ENCODE measurements at places on chromosomes 12 and 14.
A peak's percentile ranks its signal among the peaks of the same experiment; 100 is the strongest.

- no peak for DNase-seq
Observed at GRCh38 chr12:2589381-2589780, 205.4 kb upstream of the FKBP4 start.

DNA sequence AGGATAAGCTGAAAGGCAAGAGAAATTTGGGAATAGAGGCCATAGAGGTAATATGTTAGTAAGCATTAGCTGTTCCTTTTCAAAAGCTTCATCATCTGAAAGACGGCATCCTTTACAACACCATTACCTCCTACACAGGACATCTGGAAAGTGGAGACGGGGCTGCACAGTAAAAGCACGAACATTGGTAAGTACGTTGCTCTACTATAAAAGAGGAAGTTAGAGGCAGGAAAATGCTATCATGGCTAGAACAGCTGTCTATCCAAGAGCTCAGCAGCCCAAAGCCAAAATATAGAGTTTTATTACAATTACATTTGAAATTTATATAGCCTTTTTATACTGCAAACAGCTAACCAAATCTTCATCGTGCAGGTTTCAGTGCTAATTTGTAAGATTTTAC lies 172.3 kb upstream of the GRIP1 start:
- no peak for DNase-seq

DNA sequence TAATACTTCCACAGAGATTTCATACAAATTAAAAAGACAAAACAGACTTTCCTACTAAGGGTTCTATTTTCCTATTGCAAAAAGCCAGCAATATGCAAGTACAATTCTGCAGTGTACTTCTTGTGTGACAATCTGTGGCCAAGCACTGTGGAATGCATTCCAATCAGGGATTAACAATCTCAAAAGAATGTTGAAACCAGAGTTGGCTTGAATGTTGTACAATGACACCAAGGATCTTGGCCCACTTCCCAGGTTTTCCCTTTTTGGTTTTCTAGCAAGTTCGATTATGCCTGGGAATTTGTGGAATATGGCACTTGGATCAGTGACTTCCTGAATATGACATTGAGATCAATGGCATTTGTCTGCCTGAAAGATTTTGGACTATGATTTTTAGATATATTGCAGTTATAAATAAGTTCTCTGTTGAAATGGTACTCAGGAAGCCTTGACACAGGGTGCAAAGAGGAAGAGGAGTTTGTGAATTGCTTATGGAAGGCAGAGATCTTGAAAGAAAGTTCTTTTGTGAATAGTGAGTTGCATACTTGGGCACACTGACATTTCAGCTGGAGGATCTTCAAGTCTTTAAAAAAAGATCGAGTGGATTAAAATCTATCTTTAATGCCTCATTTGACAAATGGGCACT lies 81.4 kb upstream of the FERMT2 start:
- no peak for DNase-seq

- DNase-seq, result no peak
Observed at GRCh38 chr14:56271970-56272369, 153.8 kb downstream of the PELI2 start.

DNA sequence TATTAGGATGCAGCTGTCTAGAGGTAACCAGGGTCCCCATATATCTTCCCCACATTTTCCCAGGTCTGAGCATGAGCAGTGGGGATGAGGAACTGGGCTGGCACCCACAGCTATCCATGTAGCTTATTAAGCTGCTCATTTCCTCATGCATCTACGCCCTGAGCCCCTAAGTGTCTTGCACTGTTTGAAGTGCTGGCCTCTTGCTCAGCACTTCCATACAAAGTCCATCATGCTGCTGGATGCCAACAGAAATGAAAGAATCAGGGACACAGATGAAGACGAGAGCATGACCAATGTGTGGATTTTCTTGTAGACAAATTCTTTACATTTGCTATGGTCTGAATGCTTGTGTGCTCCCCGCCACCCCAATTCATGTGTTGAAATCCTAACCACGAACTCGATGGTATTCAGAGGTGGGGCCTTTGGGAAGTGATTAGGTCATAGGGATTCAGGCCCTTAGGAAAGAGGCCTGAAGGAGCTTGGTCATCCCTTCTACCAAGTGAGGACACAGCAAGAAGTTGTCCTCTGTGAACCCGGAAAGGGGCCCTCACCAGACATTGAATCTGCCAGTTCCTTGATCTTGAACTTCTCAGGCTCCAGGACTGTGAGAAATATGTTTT lies 54.5 kb downstream of the C12orf75 start:
- DNase-seq, result no peak

GRCh38 chr12:108648371-108648770 lies 14.7 kb upstream of the SELPLG start:
- no peak for DNase-seq

DNA sequence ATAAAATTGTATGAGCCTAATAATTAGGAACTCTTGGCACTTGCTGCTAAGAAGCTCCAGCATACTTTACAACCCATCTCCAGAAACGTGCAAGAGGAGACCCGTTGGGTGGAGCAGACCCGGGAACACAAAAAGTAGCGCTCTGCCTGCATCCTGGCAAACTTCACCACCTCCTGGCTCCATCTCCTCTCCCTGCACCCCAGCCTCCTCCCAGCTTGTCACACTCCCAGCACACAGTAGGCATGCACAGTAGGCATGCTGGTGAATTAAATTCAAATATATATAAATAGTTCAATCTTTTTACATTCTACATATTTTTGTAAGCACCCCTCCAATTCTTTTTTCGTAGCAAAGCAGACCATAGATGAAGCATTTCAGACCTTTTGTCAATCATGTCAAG lies 1.2 kb downstream of the VSIG10 start:
- DNase-seq, result no peak

- DNase-seq, result no peak
Observed at GRCh38 chr12:32926963-32927362, 30.4 kb upstream of the PKP2 start.

- no peak for DNase-seq
Observed at GRCh38 chr12:32542428-32543229, 136.5 kb upstream of the DNM1L start.

DNA sequence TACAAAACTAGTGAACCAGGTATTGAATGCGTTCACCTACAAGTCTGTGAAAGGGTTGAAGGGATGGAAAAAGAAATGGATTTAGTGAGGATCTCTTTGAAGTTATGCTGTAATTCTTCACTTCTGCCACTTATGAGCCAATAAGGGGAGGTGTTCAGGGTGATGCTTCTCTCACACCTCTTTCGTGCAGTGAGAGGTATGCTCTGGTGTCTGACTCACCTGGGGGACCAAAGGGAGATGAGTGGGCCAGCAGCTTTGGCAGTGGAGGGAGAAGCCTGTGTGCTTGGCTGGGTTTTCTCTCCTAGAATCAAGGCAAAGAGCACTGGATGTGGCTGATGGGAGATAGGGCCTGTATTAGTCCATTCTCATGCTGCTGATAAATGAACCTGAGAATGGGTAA lies 45.4 kb downstream of the E2F7 start:
- no peak for DNase-seq

- peak; percentile 91 for DNase-seq
Observed at GRCh38 chr14:42556551-42556950, 949.9 kb downstream of the LRFN5 start.

- peak; percentile 79 for DNase-seq
Observed at GRCh38 chr14:77027538-77028383, 747 bp downstream of the IRF2BPL start.

DNA sequence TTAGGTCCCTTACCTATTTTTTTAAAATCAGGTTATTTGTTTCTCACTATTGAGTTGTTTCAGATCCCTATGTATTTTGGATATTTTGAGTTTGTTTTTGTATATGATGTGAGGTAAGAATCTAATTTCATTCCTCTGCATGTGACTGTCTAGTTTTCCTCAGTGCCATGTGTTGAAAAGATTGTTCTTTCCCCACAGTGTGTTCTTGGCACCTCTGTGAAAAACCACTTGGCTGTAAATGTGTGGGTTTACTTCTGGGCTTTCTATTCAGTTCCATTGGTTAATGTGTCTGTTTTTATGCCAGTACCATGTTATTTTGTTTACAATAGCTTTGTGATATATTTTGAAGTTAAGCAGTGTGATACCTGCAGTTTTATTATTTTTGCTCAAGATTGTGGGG lies 1516.4 kb downstream of the AACS start:
- no peak for DNase-seq

DNA sequence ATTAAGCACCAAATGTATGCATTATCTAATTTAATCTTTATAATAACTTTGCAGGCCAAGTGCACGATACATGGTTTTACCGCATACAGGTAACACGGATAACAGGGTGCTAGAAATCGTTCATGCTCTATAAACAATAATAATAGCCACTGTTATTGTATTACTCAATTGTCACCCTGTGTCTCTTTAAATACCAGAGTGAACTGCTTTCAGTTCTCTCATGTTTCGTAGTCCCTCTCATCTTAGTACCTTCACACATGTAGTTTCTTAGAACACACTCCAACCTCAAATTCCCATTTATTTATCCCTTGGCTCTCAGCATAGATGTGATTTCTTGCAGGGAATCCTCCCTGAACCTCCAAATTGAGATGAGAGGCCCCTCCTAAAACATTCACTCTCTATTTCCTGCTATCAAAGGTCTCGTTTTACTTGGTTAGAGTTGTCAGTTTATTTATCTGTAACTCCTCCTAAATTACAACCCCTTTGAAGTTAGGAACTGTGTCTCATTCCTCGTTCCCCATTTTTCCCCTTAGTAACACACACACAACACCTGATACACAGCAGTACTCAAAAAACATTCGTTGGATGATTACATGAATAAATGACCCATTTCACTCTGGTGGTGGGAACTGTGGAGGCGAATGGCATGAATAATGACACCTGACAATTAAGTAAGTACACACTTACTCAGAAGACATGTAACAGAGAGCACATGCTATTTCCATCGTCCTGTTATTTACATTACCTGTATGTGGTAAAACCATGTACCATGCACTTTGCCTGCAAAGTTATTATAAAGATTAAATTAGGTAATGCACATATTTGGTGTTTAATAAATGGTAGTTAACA lies 134.6 kb downstream of the BTG1 start:
- no peak for DNase-seq

GRCh38 chr14:80428171-80428570 lies 216.9 kb upstream of the DIO2 start:
- DNase-seq, result no peak

DNA sequence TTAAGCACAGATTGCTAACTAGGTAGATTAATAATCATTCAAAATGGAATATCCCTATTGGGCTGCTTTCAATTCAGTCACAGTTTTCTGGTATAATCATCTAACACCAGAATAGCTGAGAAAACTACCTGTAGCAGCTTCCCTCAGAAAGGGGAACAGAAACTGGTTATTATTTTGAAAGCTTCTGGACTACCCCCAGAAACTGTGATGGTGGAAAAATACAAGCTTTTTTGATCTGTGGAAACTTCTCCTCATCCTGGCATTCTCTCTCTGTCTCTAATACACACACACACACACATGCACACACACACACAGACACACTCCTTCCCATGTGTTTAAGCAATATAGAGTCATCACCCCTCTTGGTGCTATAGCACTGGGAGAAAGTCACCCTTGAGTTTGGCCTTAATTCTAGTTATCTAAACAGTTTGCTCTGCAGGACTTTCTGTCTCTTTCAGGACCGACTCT lies 251.5 kb upstream of the LMO3 start:
- no peak for DNase-seq

- DNase-seq, result no peak
Observed at GRCh38 chr12:121812320-121812871, 8.6 kb downstream of the SETD1B start.

DNA sequence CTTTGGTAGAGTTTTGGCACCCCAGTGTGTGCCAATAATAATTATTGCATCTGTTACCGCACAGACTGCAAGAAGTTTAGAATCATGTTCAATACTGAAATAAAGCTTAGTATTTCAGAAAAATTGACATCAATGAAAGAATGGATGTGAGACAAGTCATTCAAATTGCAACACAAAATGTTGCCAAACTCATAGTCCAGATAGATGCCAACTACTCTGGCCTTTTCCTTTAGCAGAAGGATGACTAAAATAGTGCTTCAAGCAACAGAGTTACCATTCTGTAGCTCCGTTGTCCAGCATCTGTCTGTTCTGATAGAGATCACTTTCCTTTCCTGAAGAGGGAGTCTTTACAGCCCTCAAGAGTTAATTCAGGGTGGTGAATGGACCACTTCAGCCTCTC lies 77.5 kb downstream of the LIN7A start:
- no peak for DNase-seq

DNA sequence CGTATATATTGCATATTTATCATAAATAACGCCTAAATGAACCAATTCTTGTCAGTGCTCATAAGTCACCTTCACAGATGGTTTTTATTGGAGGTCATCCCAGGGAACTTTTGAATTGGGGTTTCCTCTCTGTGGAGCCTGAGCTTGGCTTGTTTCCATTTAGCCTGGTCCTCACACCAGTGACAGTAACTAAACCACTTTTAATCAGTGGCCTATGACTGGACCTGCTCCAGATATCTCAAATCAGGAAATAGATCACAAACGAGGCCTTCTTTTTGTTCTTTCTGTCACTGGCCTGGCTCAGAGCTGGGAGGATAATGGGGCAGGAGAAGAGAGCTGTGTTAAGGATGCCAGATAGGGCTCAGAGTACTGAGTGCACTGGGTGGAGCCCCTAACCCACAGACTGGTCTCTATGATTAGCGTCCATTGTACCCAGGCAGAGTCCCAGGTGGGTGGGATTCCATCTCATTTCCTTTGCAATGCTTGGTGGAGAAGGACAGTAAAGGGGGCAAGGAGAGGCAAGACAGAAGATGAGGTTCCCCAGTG lies 92.4 kb downstream of the NUAK1 start:
- no peak for DNase-seq

DNA sequence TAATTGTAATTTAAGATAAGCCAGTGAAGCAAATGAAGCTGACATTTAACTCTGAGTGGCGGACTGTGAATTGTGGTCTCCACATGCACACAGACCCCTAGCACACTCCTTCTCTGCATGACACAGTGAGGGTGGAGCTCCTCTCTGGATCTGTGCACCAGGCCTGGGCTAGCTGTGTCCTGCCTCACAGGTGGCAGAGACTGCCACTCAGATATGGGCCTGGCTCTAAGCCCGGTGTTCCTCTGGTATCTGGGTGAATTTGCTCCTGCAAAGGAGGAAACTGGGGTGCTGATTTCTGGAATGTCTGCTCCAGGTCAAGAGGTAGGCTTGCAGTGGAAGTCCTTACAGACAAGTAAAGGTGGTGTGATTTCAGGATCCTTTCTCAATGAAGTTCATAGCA lies 282.4 kb downstream of the FOXN3 start:
- no peak for DNase-seq

DNA sequence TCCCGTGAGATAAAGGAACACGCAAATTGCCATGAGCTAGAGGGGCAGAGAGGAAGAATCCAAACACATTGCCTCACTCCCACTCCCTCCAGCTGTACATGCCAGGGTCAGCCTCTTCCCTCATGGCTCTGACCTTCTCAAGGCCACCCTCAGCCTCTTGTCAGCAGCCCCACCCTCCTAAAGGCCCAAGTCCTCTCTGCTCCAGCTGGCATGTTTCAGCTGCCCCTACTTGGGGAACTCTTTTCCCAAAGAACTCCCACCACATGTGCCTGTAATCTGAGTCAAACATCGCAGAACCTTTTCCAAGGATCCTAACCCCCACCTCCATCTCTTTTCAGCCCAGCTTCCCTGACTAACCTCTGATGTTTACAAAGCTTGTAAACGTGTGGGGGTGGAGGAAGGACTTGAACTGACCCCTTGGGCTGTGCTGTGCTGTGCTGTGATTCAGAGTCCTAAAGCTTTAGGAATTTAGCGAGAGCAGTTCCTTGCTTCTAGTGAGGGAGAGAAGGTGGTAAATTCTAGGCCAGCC lies 7.3 kb upstream of the CACNB3 start:
- no peak for DNase-seq

- DNase-seq, result no peak
Observed at GRCh38 chr12:26271889-26272492, 76.6 kb downstream of the SSPN start.

GRCh38 chr12:56929780-56930179 lies 4.4 kb downstream of the SDR9C7 start:
- DNase-seq, result no peak
